ENCODE measurements at places on chromosomes 2 and 18.

- DNase-seq: no peak
Observed at GRCh38 chr2:27118525-27119329, at the start of gene CGREF1. TSS of gene CGREF1 (minus strand) at chr2:27119128. CDS start at chr2:27104366, 14,762 bp downstream.

DNA sequence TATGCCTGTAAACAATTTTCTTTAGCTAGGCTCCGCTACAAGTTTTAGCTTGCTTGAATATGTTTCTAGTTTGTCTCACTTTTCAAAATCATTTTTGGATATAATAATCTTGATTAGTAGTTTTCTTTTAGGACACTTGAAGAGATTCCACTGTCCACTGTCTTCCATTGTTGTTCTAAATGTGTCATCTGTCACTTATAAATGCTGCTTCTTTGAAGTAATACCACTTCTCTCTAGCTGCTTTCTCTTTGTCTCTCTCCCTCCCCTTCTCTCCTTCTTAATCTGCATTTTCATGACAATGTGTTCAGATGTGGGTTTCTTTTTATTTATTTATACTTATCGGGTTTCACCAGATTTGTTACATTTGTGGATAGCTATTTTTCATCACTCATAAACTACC lies 73.7 kb upstream of the DPP10 start:
- DNase-seq: no peak

DNA sequence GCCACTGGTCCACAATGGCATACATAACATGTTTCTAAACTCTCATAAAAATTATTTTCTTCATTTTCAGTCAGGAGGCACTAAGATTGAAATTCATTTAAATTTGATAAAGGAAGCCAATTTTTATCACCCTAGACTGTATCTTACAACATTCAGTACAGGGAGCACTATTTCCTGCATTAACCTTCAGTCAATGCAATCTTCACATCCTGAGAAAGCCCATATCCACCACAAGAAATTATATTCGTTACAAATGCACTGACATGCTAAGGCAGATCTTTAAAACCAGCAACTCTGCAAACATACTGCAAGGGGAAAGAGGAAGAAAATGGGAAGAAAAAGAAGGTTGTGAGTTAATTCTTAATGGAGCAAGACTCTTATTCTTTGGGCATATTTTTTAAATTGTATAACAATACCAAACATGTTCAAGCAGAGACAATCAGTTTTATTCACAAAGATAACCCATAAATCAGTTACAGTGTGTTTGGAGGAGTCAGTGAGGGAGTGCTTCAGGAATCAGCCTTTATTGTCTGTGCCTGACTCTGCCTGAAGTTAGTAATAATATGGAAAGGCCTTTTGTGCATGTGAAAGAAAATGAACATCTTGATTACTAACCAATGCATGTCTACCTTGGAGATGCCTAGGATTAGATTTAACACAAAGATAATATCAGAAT lies 370.1 kb downstream of the FBXO15 start:
- DNase-seq: no peak

DNA sequence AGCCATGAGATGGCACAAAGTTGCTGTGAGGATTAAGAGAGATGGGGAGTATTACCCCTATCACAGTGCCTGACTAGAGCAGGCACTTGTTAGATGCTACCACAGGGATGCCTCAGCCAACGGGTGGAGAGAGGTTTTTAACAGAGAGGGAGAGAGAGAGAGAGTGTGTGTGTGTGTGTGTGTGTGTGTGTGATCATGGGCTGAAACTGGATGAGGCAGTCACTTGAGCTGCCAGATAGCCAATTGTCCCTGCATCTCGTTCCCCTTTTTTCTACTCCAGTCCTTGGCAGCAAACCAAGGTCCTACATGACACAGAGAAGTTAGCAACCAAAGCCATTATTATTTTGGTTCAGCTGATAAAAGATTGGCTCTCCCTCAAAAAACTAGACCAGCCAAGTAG lies 3.0 kb downstream of the CD8A start:
- no peak for DNase-seq

- DNase-seq: no peak
Observed at GRCh38 chr2:183123117-183123958, 905 bp upstream of the NUP35 start.

GRCh38 chr2:85310330-85310729 lies 17.5 kb downstream of the TGOLN2 start:
- no peak for DNase-seq

- no peak for DNase-seq
Observed at GRCh38 chr2:179304424-179304823, 39.8 kb upstream of the SESTD1 start.

DNA sequence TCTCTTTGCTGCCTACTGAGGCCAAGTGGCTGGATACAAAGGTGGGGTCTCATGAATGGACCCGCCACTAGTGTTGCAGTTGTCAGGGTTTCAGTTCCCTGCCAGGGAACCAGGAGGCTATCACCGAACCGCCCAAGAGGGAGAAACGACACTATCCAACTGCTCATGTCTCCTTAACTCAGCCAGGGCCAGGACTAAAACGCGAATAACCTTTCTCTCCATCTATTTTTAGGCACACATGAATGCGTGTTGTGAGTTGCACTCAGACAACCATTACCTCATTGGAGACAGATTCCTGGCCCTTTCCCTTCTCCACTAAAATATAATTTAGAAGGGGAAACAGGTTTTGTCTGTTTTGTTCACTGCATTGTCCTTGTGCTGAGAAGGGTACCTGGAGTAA lies 559.5 kb downstream of the SOCS6 start:
- DNase-seq: no peak

DNA sequence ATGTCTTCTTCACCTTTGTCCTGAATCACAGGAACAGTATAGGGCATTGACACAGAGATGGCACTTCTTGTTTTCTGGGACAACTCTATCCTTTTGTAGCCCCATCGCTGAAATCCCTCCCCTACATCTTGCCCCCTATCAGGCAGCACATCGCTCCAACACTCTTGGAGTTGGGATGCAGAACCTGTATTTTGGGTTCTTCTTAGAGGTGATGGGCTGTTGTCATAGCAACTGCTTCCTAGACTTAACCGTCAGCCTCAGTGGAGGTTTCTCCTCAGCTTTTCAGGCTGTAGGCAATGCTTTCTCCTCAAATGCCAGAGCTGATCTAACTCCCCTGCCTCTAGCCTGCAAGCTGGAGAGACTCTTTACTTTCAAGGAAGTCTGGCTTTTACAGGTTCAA lies 99.9 kb upstream of the SPRED2 start:
- no peak for DNase-seq

GRCh38 chr2:226791487-226792081 lies 8.0 kb downstream of the IRS1 start:
- peak; percentile 82 for DNase-seq

DNA sequence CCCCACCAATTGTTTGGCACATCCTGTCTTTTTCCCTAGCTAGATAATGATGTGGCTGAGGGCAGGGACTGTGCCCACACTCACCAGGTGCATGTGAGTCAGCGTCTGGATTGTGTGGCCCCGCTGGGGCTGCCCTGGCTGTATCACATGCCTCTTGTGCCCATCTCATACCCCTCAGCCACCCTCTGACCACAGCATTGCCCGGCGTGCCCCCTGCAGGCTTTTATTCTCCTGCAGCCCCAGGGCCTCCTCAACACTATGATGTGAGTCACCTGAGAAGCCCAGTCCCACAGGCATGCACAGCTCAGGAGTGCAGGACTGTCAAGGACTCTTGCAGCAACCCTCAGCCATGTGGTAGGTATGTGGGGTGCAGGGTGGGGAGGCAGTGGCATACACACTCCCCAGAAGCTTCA lies 14.8 kb upstream of the STEAP3 start:
- no peak for DNase-seq

DNA sequence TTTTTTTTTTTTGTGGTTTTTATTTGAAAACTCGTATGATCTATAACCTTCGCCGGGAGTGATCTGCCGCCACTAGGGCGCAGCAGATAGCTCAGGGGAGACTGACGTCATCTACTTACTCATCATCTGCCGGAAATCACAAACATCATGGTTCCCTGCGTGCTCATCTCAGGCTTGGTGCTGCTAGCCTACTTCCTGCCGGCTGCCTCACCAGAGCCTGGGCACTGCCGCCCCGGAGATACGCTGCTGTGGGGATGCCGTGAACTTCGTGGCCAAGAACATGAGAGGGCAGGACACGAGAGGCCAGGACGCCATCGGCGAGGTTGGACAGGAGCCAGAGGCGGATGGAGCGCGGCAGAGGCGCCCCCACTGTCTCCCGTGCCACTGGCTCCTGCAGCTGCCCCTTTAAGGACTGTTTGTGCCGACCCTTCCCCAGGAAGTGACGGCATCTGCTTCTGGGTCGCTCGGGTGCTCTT lies 68.8 kb downstream of the DOK6 start:
- DNase-seq: no peak

DNA sequence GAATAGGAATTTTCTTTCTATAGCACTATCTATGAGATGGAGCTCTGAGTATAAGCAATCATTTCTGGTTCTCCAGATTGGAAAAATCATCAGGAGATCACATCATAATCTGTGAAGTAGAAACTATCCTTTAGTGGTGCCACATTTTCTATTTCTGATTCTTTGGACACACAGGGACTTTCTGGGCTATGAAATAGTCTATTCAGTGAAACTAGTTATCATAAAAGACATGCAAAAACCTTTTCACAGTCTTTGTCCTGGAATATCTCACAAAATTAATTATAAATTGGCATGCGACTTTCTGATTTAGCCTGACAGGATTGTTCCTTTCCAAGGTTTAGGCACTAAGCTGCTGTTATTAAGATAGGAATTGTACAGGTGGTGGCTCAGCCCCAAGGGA lies 428.6 kb downstream of the DLGAP1 start:
- no peak for DNase-seq

- no peak for DNase-seq
Observed at GRCh38 chr2:237025090-237025865, 60.4 kb upstream of the COPS8 start.

DNA sequence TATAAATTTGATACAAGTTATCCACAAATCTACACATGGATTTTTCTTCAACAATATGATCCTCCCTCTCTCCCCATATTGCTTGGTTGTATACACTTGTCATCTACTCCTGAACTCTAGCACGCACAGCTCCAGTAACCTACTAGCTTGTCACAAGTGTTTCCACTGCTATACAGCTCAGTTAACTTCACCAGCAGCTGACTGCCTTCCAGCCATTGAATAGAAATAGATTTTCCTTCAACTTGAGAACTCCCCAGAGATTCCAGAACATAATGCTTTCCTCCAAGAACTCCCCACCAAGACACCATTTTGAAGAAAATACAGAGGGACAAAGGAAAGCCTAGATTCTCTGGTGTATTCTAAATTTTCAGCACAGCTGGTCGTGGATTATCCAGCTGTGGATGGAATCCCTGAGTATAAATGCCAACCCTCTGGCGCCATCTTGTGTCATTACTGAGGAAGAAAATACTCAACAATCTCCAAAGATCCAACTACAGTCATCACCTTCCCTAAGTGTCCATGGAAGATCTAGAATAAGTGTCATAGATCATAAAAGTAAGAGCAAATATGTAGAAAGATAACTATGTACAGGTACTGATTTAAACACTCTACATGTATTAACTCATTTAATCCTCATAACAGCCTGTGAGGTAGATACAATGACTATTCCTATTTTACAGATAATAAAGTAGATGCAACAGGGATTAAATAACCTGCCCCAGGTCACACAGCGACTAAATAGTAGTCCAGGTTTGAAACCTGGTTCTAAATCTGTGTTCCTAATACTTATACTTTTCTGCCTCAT lies 156.7 kb downstream of the ARHGAP28 start:
- DNase-seq: peak; percentile 55

GRCh38 chr2:10864861-10865636 lies 46.7 kb upstream of the KCNF1 start:
- DNase-seq: no peak

- DNase-seq: no peak
Observed at GRCh38 chr2:238097201-238097987, 2.7 kb upstream of the ESPNL start.

GRCh38 chr2:178891265-178891958 lies 84.2 kb upstream of the TTN start:
- peak; percentile 27 for DNase-seq

GRCh38 chr2:231920795-231921194 lies 5.4 kb downstream of the NPPC start:
- no peak for DNase-seq

GRCh38 chr2:28475088-28475595 lies 20.7 kb upstream of the PLB1 start:
- DNase-seq: no peak

DNA sequence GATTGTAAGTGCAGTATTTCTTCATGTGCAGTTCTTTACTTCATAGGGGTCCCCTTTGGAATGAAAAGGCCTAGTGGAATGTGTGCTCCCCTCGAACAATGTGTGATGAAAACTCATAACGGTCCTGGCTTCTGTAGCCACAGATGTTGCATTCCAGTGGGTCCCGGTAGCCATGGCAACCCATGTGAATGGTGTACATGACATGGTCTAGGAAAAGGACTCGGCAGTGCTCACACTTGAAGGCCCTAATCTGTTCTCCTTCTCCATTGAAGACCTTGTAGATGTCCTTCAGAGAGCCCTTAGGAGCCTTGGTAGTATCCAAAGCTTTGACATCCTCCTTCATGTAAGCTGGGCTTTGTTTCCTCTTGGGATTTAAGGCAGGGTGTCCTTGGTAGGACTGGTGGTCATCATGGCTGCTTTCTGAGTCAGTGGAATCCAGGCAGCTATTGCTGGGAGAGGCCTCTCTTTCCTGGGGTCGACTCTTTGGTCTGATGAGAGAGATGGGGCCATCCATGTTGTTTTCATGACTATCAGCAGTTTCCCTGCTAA lies 144.0 kb downstream of the IKZF2 start:
- DNase-seq: no peak

DNA sequence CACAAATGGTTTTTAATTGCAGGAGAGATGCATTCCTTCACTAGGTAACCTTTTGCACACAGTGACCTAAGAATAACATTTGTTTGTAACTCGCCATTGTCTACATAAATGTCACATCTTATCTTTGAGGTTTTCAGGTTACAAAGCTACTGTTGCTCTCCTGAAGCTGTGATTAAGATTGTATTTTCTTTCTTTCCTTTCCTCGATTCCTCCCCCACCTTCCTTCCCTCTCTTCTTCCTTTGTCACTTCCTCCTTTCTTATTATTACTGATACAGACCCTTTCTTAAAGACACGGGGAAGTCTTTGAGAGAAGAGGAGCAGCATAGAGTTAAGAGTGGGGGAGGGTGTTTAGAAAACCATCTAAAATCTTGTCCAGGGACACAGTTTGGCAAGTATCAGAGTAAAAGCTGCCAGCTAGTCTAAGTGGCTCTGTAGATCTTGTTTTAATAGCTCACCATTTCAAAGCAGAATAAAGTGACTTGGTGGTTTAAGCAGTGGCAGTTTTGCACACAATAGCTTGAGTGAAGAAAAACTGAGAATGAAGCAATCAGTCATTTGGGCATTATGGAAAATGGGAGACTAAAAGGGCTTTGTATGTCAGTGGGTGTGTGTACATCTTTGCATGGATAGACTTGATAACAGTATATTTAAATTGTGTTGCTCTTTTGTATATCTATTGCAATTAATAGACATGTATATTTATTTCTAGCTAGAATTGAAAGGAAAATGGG lies 10.9 kb downstream of the CERS6 start:
- no peak for DNase-seq

GRCh38 chr2:109542384-109542783 lies 71.4 kb downstream of the SEPTIN10 start:
- DNase-seq: no peak

Data from uterus (tissue), 4 donors.